ENCODE measurements at places on chromosomes 2 and 18.

GRCh38 chr2:169462896-169463695, 16.2 kb upstream of the BBS5 start:
- DNase-seq, result peak; percentile 26

DNA sequence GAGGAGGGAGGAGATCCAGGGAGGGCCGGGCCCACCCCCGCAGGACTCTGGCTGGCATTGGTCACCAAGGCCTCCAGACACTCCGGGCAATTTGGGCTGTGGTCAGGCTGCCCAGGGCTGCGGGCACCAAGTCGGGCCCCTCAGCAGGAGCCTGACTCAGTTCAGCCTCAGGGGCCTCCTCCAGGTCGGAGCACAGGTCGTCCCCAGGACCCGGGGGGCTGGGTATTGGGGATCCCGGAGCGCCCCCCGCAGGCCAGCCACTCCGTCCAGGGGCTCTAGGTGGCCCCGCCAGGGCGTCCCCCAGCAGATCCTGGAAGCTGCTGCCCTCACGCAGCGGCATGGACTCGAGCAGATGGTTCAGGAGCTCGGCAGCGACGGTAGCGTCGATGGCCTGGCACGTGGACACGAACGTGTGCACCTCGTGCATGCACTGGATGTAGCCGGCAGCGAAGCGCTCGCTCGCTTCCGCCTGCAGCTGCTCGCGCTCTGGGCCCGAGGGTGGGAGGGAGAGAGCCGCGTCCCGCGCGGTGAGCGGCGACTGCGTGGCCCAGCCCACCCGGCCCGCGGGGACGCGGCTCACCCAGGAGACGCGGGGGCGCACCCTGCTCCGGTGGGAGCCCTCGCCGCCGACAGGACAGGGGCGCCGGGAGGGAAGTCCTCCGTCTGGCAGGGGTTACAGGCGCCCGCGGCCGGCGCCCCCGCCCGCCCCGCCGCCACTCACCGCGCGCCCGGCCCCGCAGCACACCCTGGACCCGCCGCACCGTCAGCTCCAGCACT, 884 bp downstream of the HES6 start:
- no peak for DNase-seq

DNA sequence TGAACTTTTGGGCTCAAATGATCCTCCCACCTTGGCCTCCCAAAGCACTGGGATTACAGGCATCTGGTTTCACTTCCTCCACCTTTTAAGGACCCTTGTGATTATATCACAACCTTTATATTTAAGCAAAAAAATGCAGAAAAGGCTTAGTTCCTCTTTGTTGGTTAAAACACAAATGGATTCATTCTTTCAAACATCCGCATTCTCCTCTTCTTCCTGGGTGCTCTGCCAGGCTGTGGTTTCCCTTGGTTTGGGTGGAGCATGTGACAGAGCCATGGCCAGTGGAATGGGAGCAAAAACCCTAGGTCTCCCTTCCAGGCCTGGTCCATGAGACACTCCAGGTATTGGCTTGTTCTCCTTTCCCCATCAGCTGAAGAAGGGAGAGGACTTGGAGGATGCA, 9.9 kb upstream of the SLC66A3 start:
- no peak for DNase-seq

DNA sequence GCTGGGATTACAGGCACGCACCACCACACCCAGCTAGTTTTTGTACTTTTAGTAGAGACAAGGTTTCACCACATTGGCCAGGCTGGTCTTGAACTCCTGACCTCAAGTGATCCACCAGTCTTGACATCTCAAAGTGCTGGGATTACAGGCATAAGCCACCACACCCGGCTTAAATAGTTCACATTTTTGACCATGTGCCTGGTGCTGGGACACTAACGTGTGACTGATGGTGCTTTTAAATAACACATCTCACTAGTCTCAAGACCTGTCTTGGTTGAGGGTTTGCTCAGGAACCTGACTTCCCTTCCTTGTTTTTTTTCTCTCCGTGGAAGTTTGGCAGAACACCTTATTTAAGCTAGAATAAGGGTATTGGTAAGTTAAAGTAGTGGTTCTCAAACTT, 8.5 kb downstream of the FMNL2 start:
- DNase-seq, result no peak
